ENCODE measurements at places on chromosomes 13 and 19.

DNA sequence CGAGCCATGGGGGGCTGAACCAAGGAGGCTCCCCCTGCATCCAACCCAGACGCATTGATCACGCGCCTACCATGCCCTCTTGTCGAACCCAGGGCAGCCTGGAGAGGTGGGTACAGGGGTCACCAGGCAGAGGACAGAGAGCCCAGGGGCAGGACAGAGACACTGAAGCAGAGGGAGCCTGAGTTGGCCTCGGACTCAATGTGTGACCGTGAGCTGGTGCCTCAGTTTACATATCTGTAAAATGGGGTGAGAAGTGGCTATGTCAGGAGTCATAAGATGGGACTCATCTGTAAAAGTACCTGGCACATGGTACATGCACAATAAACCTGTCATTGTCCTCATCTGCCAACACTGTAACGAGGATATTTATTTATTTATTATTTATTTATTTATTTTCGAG lies 24.1 kb upstream of the NFIC start:
- DNase-seq, result no peak

DNA sequence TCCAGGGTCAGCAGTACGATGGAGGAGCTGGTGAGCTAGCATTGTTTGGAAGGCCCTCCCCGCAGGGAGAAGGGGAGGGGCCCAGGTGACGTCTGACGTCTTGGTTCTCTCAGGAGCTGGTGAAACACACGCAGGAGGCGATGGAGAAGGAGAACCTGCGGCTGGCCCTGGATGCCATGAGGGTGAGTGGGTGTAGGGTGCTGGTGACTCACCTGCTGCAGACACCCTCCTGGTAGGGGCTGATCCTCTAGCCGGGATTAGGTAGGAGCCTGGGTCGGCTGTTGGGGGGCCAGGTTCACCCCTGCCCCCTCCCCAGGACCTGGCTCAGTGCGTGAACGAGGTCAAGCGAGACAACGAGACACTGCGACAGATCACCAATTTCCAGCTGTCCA lies 55.8 kb downstream of the VAV1 start:
- peak; percentile 46 for DNase-seq

GRCh38 chr13:24147570-24147963 lies 13.0 kb upstream of the SPATA13 start:
- no peak for DNase-seq

DNA sequence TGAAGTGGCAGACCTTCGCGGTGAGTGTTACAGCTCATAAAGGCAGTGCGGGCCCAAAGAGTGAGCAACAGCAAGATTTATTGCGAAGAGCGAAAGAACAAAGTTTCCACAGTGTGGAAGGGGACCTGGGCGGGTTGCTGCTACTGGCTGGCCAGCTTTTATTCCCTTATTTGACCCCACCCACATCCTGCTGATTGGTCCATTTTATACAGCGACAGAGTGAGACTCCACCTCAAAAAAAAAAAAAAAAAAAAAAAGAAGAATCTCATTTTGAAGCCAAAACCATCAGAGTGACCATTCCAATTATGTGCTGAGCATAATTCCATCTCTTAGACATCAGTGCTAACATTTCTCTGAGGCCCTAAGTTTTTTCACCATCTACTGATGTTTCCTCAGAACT lies 1.9 kb upstream of the ZNF552 start:
- DNase-seq, result no peak

- no peak for DNase-seq
These were observed 282.7 kb upstream of the KLHL1 start for GRCh38 chr13:70390968-70391367.

DNA sequence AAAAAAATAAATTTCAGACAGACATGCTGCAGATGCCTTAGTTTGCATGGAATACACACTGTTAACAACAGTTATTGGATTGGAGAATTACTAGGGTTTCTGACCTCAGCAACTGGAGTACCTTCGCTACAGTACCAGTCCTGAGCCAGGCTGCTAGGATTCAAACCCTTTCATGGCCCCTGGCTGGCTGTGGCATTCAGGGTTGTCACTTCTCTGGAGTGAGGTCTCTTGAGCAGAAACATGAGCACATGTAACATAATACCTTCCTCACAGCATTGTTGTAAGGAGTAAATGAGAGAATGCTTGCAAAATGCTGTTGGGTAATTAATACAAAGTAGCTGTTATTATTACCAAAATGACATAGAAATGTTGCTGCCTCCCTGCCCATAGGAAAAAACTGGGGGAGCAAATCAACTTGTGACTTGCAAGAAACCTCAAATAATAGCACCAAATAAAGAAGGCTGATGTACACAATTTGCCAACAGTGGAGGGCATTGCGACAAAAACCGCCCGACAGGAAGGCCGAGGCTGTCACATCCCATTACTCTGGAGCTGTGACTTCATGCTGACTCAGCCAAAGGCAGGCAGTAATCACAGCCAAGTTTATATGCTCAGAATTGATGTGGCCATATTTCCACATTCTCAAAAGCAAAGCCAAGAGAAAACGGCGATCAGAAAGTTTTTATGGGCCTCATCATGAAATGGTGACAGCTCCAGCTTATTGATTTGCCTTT lies 100.4 kb downstream of the RFC3 start:
- DNase-seq, result no peak
